ENCODE measurements at places on chromosomes 7 and 10.

DNA sequence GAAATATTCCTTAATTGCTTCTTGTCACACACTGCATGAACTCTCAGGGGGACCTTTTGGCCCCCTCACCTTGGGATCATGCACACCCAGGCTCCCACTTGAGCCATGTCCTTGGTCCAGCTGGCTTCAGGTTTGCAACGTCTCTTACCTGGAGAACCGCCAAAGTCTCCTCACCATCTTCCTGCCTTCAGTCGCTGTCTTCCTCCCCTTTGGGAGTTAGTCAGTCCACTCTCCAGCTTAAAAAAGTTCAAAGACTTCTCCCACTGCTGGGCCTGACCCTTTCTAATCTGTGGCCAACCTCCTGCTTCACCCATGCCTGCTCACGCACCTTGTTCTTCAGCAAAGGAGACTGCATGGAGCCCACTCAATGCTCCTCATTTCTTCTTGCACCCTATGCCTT is 82.6 kb upstream of the LRRC4 start:
- DNase-seq: no peak

- DNase-seq: no peak
These were observed 2.2 kb upstream of the ABHD11 start for GRCh38 chr7:73740771-73741170.

DNA sequence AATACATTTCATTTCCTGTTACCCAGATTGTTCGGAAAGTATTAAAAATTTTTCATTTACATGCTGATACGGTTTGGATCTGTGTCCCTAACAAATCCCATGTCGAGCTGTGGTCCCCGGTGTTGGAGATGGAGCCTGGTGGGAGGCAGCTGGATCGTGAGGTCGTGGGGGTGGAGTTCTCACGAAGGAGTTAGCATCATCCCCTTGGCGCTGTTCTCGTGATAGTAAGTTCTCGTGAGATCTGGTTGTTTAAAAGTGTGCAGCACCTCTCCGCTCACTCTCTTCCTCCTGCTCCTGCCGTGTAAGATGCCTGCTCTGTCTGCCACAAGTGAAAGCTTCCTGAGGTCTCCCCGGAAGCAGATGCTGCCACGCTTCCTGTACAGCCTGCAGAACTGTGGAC is 30.9 kb downstream of the PLEKHS1 start:
- DNase-seq: no peak

DNA sequence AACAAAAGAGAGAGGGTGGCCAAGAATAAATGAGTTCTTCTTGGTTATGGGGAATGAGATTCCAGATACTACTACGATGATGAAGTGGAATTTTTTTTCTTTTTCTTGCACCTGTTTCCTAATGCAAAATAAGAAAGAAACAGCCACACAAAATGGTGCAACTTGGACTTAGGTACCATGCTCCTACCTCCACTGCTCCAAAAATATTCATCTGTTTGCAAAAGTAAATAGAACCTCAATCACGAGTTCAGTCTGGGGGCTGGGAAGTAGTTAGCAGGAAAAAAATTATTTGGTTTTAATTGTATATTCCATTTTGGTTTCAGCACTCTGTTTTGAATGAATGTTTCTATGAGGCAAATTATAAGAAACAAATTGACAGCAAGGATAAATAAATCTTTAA is 73.5 kb downstream of the SLC25A13 start:
- DNase-seq: no peak

GRCh38 chr10:69797959-69798358 is 3.7 kb upstream of the COL13A1 start:
- DNase-seq: no peak

DNA sequence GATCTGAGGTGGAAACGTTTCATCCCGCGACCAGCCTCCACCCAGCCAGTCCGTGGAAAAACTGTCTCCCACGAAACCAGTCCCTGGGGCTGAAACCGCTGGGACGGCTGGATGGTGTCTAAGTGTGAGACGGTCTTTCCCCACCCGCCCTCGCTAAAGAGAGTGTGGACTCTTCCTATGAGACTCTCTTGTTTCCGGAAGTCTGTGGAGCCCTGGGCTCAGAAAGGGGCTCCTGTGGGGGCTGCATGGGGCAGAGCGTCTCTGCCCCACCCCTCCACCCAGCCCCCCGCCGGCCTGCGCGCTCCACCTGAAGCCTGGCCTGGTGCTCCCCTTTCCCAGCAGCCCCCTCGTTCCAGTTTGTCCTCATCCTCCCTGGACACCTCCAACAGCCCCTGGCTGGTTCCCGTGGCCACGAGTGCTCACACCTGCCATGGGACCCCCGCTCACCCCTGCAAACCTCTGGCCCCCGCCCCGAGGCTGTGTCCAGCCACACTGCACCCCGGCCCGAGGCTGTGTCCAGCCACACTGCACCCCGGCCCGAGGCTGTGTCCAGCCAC is 28.7 kb downstream of the CFAP46 start:
- no peak for DNase-seq

DNA sequence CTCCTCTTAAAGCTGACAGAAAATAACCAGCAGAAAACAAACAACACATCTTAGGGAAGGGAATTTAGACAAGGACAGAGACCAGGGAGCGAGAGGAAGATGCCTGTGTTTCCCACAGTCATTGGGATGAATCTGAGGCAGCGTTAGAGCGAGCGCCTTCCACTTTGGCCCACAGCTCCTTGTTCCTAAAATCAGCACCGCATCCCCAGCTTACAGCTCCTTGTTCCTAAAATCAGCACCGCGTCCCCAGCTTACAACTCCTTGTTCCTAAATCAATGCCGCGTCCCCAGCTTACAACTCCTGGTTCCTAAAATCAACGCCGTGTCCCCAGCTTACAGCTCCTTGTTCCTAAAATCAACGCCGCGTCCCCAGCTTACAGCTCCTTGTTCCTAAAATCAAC is 593.3 kb downstream of the PTPRN2 start:
- DNase-seq: no peak

DNA sequence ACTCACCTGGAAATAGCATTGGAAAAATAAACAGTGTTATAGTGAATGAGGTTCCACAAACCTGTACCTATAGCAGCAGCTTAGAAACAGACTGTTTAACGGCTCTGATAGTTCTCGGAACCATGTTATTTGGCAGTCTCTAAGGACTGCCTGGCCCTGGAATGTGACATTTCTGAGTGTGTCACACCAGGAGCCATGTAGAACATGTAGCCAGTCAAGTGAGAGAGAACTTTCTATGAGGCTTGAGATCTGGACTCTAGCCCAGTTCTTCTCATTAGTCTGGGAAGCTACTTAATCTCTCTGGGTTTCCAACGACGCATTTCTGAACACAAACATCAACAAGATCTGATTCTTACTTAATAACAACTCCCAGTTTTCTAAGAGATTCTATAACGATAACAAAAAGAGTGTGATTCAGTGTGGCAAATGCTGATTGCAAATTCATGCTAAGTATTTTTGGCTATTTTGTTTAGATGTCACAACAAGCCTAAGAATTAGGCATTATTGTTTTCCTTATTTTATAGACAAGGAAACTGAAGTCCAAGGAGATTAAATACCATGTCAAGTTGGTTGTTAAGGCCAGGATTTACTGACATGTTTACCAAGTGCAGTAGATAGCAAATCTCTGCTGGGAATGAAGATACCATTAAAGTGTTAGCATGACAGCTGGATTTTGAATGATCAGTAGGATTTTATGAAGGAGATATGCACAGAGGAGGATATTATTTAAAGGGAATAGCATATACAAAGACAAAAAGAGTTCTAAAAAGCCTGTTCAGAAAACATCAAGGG is 47.2 kb downstream of the APBB1IP start:
- DNase-seq: no peak

- DNase-seq: peak; percentile 33
These were observed 27.9 kb upstream of the SH2B2 start for GRCh38 chr7:102258749-102259107.

GRCh38 chr7:51647931-51648351 is 331.3 kb upstream of the COBL start:
- DNase-seq: peak; percentile 49

GRCh38 chr7:128405471-128406313 is 4.1 kb downstream of the IMPDH1 start:
- no peak for DNase-seq

DNA sequence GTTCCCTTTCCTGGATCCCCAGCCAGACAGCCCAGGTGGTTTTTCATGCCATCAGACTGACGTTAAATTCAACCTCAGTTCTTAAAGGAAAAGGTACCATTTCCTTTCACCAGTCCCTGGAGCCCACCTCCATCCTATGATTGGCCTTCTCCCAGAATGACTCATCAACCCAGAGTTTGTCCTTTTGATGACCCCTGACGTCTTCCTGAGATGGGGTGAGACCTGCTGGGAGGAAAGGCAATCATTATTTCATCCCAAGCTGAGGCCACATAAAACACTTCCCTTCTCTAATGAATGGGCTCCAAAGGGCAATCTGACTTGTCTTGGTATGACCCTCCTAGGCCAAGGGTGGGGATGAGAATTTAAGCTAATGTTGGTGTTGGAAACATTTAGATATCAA is 750.7 kb downstream of the SUGCT start:
- DNase-seq: no peak

DNA sequence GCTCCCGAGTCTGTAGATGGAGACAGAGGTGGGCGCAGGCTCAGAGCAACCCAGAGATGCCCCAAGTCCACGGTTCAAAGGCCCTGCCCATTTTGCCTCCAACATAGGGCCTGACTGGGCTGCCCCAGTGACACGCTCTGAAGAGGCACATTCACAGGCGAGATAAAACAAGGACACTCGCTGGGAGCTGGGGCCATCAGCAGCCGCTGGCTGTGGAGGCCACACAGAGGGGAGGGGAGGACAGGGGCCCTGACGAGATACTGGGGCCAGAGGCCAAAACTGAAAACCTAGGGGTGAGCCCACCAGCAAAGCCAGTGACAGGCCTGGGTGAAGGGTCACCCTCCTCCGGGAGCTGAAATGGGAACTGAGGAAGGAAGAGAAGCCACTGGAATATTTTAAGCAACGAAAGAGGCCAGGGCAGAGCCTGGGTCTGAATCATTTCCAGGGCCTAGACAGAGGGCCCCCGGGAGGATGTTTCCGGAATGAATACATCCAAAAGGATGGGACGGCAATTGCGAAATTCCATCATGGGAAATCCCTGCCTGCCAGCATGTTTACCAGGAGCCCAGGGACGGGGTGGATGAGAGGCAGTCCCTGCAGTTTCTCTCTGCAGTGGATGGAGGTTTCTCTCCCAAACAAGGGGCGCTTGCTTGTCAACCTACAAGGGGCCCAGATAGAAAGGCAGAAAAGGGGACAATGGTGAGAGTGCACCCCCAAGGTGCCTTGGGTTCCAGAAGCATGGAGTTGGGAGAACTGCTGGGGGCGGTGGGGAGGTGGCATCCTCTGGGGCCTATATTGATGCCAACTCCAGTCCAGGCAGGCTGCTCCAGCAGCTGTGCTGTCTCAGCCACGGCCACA is 29.0 kb upstream of the HSPA12A start:
- DNase-seq: no peak

DNA sequence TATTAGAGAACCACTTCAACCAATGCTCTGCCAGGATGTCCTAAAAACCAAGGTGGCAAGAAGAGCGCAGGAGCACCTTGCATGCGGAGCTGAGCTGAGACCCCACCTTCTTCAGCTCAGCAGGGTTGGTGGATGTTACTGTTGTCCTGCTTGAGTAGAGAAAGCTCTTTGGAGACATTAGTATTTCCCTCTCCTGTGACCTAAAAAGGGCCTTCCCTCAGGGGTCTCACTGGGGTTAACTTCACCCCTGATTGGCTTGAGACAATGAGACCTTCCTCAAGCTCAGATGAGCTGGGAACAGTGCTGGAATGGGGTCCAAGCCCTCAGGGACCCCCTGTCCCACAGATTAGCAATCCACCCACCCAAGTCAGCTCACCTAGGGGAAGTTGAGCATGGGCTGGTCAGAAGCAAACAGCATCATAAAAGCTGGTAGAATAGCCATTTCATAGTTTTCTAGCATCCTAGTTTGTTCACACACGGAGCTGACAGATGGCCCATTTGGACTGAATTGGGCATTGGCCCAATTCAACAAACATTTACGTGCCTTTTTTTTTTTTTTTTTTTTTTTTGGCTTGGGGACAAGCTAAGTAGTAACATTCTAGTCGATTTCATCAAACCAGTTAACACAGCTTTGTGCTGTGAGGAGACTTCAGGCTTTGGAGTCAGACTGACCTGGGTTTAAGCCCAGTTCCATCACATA is 100.6 kb upstream of the HABP2 start:
- DNase-seq: no peak

- DNase-seq: no peak
These were observed 32.7 kb downstream of the SEM1 start for GRCh38 chr7:96676919-96677318.

GRCh38 chr10:79268742-79269141 is 78.5 kb upstream of the PPIF start:
- DNase-seq: no peak

- DNase-seq: no peak
These were observed 20.8 kb downstream of the ACSM6 start for GRCh38 chr10:95214793-95215192.

DNA sequence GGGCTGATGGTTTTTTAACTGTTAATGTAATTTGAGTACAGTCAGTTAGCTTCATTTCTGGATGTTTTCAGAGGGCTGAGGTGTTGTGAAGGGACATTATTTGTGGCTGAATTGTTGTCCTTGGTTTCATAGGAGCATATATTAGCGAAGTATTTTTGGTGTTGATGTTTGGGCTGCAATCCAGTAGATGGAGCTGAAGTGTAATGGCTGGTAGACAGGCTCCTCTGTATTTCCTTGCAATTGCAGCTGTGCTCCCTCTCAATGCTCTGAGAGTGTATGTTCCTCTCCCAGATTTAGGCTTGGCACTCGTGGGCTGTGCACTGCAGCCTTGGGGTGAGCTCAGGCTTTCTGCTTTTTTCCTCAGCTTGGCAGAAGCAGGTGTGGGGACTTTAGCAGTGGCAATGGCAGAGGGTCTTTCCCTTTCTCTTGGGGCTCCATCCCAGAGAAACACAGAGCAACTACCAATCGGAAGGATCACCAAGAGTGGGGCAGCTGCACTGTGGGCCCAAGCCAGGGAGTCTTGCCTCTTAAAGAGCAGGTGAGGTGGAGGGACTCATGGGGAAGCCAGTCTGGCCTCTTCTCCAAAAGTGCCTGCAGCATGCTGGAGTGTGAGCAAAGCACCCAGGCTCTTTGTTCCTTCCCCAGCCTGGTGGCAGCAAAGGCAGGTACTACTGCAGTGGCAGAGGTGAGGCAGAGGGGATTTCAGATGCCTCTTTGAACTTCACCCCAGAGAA is 544.4 kb downstream of the SH2D4B start:
- DNase-seq: no peak

Data from head of caudate nucleus (tissue), 42 donors.